NCI-H345 (cell line): ENCODE measurements at places on chromosomes 1 and 21.

GRCh38 chr1:53568540-53568939 lies 109.3 kb downstream of the DMRTB1 start:
- no peak for DNase-seq

- DNase-seq, result no peak
Measured at GRCh38 chr1:5554111-5554510, 438.1 kb downstream of the NPHP4 start.

DNA sequence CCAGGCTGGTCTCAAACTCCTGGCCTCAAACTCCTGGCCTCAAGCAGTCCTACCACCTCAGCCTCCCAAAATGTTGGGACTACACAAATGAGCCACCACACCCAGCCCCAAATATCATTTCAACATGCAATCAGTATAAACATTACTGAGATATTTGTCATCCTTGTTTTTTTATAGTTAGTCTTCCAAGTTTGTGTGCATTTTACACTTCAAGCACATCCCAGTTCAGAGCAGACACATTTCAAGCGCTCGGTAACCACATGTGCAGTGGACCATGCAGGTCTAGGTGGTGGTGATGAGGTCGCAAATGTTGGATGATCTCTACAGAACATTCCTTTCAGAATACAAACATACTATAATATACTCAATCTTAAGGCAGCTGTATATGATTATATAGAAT lies 23.8 kb upstream of the APP start:
- no peak for DNase-seq

GRCh38 chr1:6495041-6495441 lies 3.6 kb upstream of the PLEKHG5 start:
- DNase-seq, result peak; percentile 42

GRCh38 chr1:246797597-246797996 lies 73.4 kb downstream of the SCCPDH start:
- DNase-seq, result no peak

- no peak for DNase-seq
Measured at GRCh38 chr1:81330521-81330920, 470.2 kb upstream of the ADGRL2 start.

- no peak for DNase-seq
Measured at GRCh38 chr1:199449221-199449620, 578.3 kb upstream of the NR5A2 start.

DNA sequence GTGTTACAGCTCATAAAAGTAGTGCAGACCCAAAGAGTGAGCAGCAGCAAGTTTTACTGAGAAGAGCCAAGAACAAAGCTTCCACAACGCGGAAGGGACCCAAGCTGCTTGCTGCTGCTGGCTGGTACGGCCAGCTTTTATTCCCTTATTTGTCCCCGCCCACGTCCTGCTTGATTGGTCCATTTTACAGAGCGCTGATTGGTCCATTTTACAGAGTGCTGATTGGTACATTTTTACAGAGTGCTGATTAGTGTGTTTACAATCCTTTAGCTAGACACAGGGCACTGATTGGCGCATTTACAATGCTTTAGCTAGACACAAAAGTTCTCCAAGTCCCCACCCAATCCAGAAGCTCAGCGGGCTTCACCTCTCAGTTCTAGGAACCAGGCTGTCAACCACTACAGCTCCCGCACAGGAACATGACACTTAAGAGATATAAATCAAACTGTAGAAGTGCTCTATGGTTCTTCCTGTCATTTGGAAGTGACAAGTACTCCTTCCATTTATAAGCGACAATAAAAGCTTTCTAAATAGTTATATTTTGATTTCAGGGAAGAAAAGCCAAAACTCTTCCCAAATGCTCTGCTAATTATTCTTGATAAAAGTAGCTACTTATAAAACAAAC lies 28.5 kb downstream of the RNF115 start:
- DNase-seq, result no peak

DNA sequence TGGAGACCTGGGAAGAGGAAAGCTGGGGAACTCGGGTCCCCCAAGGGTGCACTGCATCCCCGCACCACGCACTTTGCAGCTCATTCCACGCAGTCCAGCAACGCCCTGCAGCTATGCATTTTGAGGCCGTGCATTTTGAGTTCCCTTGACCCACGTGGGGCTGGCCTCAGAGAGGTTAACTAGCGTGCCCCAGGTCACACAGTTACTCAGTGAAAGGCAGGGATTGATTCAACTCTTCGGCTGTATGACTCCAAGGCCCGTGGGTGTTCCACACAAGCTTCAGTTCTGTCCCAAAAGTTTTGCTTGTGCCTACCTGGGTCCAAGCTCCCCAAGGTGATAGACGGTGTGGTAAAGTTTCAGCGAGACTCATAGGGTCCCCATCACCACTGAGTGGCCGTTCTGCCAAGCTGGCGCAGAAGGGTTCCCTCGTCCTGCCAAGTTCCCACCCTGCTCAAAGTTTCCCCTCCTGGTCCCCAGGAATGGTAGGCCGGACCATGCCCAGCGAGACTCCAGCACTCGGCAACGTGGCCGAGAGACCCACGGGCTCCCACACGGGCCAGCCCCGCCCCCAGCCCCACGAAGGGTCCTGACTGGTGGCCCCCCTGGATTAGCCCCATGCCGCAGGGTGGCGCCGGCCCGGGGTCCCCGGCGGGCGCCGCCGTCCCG lies 611 bp downstream of the HSPG2 start:
- no peak for DNase-seq

GRCh38 chr21:30240661-30241060 lies 24.8 kb upstream of the CLDN8 start:
- DNase-seq, result no peak

- DNase-seq, result no peak
Measured at GRCh38 chr1:25617625-25618432, 1.2 kb downstream of the MAN1C1 start.
